ENCODE measurements at places on chromosomes 12 and 14.

- no peak for DNase-seq
Measured at GRCh38 chr14:99312106-99312505, 40.1 kb upstream of the BCL11B start.

GRCh38 chr14:60981633-60982455 is 799 bp downstream of the SLC38A6 start:
- DNase-seq = no peak

GRCh38 chr14:92928258-92928629 is 5.3 kb downstream of the CHGA start:
- no peak for DNase-seq

- no peak for DNase-seq
Measured at GRCh38 chr12:53103860-53104305, 597 bp downstream of the SOAT2 start.

GRCh38 chr12:40515041-40515816 is 177.0 kb upstream of the CNTN1 start:
- DNase-seq = no peak

DNA sequence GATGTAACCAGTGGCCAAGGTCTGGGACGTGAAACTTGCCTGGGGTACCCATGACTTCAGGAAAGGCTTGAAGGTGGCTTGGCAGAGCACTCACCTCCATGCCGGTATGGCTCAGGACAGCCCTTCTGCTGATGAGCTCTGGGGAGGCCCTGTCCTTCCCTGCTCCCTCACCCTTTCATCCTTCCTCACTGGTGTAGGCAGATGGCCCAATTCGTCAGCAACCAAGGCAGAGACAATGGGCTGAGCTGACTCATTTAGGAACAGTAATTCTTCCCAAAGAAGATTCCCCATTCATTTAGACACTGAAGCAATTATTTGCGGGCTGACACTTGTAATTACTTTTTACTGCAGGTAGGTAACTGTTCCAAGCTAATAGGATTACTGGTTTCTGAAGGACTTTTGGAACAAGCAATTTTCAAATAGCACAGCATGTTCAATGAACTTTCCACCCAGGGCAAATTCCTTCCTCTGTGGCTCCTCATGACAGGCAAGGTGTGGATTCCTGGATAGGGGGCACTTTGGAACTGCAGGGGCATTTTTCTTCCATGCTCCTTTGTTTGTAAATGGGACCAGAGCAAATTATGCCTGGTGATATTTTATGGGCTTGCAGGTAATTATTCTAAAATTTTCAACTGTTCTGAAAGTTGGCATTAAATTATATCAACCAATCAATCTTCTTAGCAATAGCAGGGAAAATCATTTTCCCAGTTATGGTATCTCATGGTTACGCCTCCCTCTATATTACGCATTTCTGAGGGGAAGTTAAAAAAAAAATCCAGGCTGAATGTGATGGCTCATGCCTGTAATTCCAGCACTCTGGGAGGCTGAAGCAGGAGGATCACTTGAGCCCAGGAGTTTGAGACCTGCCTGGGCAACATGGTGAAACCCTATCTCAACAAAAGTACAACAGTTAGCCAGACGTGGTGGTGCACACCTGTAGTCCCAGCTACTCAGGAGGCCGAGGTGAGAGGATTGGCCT is 24.1 kb upstream of the NRDE2 start:
- no peak for DNase-seq

DNA sequence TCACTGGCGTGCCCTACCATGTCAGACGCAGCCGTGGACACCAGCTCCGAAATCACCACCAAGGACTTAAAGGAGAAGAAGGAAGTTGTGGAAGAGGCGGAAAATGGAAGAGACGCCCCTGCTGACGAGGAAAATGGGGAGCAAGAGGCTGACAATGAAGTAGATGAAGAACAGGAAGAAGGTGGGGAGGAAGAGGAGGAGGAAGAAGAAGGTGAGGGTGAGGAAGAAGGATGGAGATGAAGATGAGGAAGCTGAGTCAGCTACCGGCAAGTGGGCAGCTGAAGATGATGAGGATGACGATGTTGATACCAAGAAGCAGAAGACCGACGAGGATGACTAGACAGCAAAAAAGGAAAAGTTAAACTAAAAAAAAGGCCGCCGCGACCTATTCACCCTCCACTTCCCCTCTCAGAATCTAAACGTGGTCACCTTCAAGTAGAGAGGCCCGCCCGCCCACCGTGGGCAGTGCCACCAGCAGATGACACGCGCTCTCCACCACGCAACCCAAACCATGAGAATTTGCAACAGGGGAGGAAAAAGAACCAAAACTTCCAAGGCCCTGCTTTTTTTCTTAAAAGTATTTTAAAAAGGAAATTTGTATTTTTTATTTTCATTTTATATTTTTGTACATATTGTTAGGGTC is 13.2 kb downstream of the TRIP11 start:
- DNase-seq = no peak

DNA sequence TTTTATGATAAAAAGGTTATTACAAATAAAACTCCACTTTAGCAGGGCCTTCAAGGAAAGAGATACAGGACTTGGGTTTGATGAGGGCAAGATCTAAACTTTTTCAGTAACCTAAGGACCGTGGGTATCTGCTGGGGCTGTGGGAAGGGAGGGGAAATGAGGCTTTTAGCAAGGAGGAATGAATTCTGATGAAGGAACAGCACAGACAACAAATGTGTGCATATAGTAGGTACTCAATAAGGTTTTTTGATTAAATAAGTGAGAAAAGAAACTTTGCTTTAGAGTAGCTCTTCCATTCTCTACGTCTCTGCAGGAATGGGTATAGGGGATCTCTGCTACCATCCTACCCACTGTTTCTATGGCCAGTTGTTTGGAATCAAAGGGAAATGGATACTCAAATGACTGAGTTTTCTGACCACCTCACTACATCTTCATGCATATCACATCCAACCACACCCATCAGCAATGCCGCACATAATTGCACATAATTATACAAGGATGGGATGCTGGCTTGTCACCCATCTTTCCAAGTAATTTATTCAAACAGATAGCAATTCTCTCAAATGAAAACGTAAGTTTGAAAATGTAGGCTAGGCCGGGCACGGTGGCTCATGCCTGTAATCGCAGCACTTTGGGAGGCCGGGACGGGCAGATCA is 59.5 kb upstream of the GTF2A1 start:
- DNase-seq = no peak

DNA sequence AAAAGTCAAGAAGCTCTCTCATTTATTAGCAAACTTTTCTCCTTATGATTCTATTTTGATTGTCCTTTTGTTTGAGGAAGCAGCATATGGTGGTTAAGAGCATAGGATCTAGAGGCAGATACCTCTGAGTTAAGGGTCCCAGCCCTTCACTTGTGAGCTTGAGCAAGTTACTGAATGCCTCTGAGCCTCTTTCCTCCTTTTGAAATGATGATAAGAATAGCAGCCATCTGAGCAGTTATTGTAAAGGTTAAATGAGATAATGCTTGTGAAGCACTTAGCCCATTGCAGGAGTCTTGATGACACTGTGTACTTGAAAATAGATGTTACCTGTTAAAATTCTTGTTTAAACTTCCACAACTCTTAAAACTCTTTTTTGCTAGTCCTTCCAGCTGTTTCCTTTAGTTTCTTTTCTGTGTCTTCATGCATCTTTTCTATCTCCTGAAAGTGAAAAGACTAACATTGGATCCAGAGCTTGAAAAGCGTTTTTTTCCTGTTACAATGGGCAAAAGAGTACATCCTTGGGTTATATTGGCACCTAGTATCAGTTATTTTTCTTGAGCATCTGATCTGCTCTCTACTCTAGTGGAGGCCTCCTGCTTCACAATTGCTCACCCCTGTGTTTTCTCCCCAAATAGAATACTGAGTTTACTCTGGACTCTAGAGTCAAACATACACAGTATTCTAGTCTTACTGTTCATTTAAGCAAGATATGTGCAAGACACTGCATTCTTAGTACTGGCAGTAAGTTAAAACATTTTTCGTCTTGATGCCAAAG is 3.1 kb downstream of the HIF1A start:
- no peak for DNase-seq

DNA sequence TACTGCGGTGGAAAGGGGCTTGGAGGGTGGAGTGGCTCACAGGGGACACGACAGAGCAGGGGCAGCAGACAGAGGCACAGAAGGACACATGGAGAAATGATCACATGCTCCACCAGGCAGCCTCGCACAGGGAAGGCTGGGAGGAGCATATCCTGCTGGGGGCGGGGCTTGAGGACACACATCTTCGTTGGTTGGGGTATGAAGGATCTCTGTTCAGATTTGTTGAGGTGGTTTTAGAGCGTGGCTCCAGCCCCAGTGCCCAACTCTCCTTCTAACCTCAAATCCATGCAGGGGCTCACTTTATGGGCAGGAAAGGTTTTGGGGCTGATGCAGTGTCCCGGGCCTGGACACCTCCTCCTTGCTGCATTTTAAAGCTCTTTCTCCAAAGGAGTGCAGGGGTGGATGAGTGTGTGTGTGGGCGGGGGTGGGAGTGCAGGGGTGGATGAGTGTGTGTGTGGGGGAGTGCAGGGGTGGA is 733 bp upstream of the P3H3 start:
- DNase-seq = peak; percentile 83
